ENCODE measurements at places on chromosomes 7 and 10.

DNA sequence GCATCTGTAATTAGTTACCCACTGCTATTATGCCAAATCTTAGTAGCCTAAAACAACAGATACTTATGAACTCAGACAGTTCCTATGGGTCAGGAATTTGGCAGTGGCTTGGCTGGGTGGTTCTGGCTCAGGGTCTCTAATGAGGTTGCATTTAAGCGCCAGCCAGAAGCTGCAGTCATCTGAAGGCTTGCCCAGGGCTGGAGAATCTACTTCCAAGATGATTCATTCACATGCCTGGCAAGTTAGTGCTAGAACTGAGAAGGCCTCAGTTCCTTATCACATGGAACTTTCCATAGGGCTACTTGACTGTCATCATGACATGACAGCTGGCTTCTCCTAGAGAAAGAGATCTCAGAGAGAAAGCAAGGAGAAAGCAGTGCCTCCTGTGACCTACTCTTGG, 121.3 kb downstream of the AVL9 start:
- no peak for DNase-seq

GRCh38 chr7:42527004-42527403, 290.0 kb upstream of the GLI3 start:
- DNase-seq, result no peak

DNA sequence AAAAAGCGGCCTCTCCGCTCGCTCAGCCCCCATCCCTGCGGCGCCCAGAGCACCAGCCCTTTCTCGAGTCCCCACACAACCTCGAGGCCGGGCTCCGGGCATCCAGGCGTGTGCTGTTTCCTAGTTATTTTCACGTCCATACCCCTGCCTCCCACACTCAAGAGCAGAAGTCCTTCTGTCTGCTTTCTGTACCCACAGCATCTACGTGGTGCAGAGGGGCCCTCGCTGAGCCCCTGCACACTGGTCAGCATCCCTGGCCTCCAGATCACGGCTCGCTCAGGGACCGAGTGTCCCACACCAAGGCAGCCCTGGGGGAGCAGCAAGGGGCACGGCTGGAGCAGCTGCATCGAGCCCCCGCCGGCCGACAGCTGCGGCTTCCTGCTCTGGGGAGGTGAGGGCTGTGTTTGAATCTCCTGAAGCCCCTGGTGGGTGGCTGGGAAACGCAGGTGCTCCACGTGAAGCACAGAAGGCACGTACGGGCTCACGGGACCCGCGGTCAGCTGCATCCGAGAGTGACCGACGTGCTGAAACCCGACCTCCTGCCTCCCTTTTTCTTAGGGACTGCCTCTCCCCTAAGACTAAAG, 333.1 kb downstream of the DNAJB6 start:
- DNase-seq, result no peak

DNA sequence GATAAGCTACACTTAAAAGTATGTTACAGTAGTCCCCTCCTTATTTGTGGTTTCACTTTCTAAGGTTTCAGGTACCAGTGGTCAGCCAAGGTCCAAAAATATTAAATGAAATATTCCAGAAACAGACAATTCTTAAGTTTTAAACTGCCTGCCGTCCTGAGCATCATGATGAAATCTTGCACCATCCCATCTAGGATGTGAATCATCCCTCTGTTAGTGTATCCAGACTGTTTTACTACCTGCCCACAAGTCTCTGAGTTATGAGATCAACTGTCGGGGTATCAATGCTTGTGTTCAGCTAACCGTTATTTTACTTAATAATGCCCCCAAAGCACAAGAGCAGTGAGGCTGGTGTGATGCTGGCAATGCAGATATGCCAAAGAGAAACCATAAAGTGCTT, 11.4 kb downstream of the KDM7A start:
- DNase-seq, result no peak
